ENCODE measurements at places on chromosomes 1 and 21. TPM values are rescaled to one million over a fixed set of nuclear protein-coding genes. Genes with fewer than 3 reads are reported as not detected.

Gene ISG15
- 79.5 TPM for polyA plus RNA-seq

Gene SMCP
- polyA plus RNA-seq, result not detected

Gene WNT9A
- 0.13 TPM for polyA plus RNA-seq

- DNase-seq, result no peak
- no peak overlapping the region for H3K27ac ChIP-seq
- no peaks in the 10 kb centered on the region for H3K36me3 ChIP-seq
Measured at GRCh38 chr1:204325944-204326343, 33.8 kb downstream of the PLEKHA6 start.

DNA sequence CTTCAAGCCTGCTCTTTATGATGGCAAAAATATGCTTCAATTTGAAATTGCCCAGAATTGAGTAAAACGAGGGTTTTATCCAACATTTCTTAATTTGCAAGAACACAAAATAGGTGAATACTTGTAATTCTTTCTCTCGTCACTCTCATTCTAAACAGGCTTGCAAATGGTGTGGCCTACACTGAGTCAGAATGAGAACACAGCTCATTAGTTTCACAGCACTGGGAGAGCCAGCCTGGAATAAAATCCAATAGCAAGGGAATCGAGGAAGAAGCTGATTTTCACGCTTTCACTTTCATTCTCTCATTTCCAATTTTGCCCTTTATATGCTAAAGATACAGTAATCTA is 537.5 kb downstream of the LTN1 start:
- no peak overlapping the region for H3K27ac ChIP-seq
- no peak for DNase-seq
- no peaks in the 10 kb centered on the region for H3K27me3 ChIP-seq
- H3K4me3 ChIP-seq, result no peak overlapping the region
- no peaks in the 10 kb centered on the region for H3K36me3 ChIP-seq

- no peaks in the 10 kb centered on the region for H3K4me1 ChIP-seq
- H3K27me3 ChIP-seq, result no peaks in the 10 kb centered on the region
- H3K4me3 ChIP-seq, result no peak overlapping the region
- no peak for DNase-seq
Measured at GRCh38 chr21:28696844-28697410, 295.8 kb downstream of the LTN1 start.
